Activated T-cell treated with anti-CD3 and anti-CD28 coated beads for 48 hours (primary cell): ENCODE measurements at places on chromosomes 3 and 15.

- DNase-seq: no peak
Measured at GRCh38 chr3:133014325-133014724, 23.9 kb upstream of the TMEM108 start.

- no peak for DNase-seq
Measured at GRCh38 chr15:55240125-55240760, 43.5 kb upstream of the RSL24D1 start.

- DNase-seq: no peak
Measured at GRCh38 chr3:192888190-192888589, 29.5 kb downstream of the MB21D2 start.

- DNase-seq: no peak
Measured at GRCh38 chr3:101962055-101962454, 112.7 kb downstream of the NFKBIZ start.

DNA sequence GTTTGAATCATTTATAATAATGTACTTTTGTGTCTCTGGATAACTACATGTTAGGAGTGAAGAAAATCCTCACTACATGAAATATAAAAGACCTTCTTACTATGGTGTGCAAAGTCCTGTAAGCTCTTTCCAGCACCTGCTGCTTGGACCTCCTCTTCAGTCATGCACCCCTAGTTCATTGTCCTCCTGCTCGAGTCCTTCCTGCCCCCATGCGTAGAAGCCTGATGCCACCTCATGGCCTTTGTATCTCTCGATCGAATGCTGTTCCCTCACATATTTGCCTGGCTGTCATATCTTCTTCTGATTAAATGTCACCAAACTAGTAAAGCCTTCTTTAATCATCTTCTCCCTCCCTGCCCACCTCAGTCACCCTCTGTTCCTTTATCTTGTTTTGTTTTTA lies 49.9 kb upstream of the SUCLG2 start:
- no peak for DNase-seq

GRCh38 chr15:98735895-98736617 lies 87.7 kb downstream of the IGF1R start:
- no peak for DNase-seq

DNA sequence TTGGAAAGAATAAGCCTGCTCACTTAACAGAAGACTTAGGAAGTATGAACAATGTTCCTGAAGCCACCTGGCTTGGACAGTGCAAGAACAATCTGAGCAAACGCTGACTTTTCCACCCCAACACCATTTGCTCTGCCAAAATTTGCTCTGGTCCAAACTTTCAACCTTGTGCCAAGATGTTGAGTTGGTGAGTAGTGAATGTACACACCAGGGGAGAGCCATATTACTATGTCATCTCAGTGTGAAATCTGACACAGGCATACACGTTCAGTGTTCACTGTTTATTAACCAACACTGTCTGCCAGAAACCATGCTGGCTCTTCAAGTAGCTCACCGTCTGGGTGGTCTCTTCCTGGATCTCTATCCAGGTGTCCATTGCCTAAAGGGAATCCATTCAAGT lies 152.9 kb upstream of the LPP start:
- DNase-seq: no peak

- DNase-seq: no peak
Measured at GRCh38 chr3:194517333-194517732, 30.5 kb upstream of the ATP13A3 start.
